ENCODE measurements at places on chromosomes 1 and 21.

DNA sequence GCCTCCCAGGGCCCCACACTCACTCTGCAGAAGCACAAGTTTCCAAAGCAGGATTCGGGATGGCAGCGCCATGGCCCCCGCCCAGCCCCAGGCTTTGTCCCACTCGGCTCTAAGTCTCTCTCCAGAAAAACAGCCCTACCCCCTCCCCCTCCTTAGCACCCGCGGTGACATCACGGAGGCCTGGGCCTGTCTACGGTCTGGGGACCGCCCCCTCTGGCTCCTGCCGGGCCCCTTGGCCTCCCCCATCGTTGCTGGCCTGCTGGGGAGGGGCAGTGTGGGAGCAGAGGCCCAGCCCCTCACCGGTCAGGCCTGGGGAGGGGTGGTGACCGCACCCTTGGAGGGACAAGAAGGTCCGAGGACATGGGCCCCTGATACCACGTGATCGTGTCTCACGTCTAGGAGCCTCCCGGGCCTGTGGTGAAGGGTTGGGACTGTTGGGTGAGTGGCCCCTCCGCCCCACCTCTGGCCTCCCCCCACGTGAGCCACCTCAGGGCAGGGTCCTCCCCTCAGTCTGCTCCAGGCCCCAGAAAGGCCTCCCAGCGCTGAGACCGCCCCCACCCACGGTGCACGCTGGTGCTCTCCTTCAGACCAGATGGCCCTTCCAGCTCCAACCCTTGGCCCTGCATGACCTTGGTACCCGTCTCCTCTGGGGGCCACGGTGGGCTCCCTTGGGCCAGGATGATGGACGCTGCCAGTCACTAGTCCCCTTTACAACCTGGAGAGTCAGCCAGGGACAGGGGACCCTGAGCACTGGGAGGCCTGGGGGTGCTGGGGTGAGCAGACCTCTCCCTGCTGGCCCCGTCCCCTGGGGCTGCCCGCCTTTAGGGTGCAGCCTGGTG lies at the start of gene MXRA8:
MXRA8 (minus strand) TSS at position 123 of the 839 bp plus-strand sequence; CDS start at position 72, 51 bp downstream.
- no peak for DNase-seq

DNA sequence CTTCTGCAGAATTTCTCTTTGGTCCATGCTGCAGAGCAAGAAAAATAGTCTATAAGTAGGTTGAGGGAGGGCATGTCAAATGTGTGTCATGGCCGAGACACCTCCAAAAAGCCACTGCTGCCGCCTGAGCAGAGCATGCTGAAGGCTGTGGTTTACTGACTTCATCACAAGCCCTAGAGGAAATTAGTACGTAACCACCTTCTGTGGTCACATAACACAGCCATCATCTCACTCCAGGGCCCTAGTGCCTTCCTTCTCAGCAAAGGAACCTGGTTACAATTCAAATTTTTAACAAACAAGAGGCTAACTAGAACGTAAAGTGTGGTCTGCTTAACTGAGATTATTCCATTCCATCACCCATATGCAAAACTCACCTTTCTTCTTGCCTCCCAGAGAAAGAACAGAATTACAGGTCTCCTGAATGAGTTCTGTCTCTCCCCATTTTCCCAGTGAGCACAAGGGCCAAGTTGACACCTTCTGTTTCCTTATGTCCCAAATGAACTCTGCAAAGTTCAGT lies at the start of gene PTPN22:
PTPN22 (minus strand) TSS at position 116 of the 517 bp plus-strand sequence.
- DNase-seq, result peak; percentile 92

DNA sequence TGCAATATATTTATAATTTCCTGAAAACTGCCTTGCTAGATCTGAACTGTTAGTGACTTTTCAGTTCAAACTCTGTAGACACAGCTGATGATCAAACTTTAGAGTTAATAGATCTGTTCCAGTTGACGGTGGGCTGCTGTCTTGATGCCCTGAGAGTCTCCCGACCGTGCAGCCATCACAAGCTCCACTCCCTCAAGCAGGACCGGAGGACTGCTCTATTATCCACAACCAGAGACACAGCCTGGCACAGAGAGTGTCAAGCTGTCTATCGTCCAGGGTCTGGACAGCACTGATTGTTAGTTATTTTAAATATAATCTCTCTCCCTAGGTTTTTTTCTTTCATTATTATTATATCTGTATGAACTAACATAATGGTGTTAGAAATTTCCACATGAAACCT lies 8.0 kb downstream of the CHODL start:
- no peak for DNase-seq

DNA sequence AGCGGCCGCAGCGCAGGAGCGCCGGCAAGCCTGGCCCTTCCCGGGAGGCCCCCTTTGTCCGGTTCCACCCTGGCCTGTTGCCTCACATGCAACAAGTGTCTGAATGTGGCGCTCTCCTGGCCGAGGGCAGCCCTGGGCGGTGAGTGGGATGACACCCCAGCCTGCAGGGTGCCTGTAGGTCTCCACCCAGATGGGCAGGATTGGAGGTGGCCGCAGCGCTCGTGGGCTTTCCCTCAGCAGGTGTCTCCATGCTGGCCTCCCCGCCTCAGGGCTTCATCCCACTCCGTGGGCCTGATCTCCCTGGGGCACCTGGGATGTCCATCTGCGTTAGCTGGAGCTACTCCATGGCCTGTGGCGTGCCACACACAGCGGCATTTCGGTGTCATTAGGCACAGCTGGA lies 1.5 kb downstream of the MIB2 start:
- DNase-seq, result no peak

- DNase-seq, result peak; percentile 99
These were observed at the start of gene CD55 for GRCh38 chr1:207321079-207321789. CD55 (plus strand) TSS chr1:207321678; CDS start chr1:207321766, 88 bp downstream.

DNA sequence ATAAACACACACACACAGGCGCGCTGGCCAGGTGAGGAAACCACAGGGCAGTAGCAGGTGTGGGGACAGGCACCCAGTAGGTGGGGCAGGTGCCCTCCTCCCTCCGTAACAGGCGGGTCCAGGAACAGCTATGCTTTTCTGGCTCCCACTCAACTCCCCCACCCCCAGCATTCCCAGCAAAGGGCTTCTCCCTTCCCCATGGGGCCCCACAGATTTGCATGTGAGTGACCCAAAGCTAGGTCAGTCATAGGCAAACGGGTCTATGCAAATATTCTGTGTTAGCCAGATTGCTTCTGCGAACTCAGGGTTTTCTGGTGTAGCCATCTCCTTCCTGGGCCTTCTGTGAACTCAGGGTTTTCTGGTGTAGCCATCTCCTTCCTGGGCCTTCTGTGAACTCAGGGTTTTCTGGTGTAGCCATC lies 114.2 kb downstream of the SIK1 start:
- DNase-seq, result no peak

- no peak for DNase-seq
These were observed 15.2 kb upstream of the GPR153 start for GRCh38 chr1:6275826-6276782.

GRCh38 chr1:25425098-25426085 lies 4.8 kb upstream of the RHCE start:
- peak; percentile 22 for DNase-seq

- DNase-seq, result no peak
These were observed 10.0 kb downstream of the RRP1 start for GRCh38 chr21:43799301-43799840.

DNA sequence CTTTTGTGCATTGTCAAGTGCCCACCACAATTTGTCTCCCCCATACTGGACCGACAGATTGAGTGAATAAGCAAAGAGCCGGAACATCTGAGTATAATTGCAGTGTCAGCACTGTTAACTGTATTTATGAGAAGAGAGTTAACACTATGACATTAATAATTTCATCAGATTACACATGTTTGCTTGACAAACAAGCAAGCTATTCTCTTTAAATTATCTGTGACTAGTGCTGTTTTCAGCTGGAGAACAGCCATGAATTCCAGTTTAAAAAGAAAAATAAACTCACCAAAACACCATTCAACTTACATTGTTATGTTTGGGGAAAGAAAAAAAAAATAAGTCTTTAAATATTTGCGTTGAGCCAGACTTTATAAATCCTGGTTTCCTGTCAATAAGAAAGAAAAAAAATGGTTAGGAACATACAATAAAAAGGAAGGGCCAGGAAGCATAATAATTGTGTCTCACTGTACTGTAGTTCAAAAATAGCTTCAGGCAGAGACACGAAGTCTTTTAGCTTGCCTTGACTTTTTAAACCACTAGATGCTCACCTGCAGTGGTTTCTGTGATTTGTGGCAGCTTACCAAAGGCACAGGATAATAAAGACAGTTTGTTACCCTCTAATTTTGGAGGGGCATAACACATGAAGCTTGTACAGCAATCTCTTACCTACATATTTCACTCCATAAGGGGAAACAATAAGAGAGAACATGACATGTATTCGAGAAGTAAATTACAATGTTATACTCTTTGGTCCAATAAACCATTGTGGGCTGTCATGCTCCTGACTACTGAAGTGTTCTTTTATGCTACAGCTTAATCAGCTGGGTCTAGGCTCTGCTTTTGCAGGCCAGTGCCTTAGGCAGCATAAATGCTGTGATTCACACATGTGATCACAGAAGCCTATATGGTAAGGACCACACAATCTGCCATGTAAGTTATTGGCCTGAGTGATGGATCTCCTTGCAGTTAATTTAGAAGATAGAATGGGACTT lies 302.0 kb upstream of the ADGRL2 start:
- DNase-seq, result no peak

DNA sequence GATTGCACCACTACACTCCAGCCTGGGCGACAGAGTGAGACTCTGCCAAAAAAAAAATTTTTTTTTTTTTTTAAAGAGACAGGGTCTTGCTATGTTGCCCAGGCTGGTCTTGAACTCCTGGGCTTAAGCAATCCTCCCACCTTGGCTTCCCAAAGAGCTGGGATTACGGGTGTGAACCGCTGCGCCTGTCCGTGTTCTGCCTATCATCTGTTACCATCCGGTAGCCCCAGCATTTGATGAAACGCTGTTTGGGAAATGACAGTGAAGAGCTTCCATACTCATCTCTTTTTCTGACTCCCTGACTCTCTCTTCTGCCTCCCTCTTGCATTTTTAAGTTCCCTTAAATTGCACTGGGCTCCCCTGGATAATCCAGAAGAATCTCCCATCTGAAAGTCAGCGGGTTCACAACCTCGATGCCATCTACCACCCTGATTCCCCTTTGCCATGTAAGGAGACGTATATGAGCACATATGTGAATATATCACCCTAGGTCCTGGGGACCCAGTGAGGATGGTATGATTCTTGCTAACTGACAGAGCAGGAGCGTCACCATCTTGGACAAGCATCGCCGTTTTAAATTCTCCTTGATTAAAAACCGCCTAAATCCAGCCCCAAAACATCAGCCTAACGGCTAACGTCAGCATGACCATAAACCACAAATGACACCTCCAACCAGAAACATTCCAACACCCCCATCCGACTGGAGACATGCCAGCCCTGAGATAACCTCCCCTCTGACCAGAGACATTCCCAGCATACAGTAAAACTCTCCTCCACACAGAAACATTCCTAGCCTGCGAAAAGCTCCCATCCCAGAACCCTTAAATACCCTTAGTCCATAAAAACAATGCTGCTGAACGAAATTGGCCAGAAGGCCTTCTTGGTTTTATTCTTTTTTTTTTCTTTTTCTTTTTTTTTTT lies 12.4 kb downstream of the TNFRSF8 start:
- DNase-seq, result no peak

GRCh38 chr1:69985376-69985775 lies 220.0 kb downstream of the LRRC40 start:
- DNase-seq, result no peak

- no peak for DNase-seq
These were observed 31.2 kb upstream of the ZNF678 start for GRCh38 chr1:227532019-227532619.

GRCh38 chr21:32562426-32562825 lies 22.9 kb downstream of the TCP10L start:
- peak; percentile 11 for DNase-seq

DNA sequence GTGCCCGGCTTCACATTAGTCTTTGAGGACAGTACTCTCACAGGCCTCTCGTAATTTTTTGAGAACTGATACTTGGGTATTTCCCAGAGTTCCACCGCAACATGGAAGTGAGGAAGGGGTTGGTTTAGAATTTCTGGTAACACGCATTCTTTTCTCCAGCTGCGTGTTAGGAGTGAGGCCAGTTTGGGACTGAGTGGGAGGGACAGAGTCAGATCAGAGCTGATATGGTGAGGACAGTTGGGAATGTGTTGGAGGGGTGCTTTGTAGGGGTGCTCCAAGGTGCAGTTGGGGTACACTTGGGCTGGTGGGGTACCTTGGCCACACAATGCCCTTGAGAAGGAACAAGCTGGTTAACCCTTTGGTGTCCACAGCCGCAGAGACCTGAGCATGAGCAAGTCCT lies 6.7 kb downstream of the FBXO6 start:
- DNase-seq, result peak; percentile 90

- no peak for DNase-seq
These were observed 34.7 kb upstream of the KHDRBS1 start for GRCh38 chr1:31978843-31979400.

DNA sequence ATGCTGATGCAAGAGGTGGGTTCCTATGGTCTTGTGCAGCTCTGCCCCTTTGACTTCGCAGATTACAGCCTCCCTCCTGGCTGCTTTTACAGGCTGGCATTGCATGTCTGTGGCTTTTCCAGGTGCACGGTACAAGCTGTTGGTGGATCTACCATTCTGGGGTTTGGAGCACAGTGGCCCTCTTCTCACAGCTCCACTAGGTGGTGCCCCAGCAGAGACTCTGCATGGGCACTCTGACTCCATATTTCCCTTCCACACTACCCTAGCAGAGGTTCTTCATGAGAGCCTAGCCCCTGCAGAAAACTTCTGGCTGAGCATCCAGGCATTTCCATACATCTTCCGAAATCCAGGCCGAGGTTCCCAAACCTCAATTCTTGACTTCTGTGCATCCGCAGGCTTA lies 989.0 kb downstream of the PLA2G4A start:
- peak; percentile 3 for DNase-seq

DNA sequence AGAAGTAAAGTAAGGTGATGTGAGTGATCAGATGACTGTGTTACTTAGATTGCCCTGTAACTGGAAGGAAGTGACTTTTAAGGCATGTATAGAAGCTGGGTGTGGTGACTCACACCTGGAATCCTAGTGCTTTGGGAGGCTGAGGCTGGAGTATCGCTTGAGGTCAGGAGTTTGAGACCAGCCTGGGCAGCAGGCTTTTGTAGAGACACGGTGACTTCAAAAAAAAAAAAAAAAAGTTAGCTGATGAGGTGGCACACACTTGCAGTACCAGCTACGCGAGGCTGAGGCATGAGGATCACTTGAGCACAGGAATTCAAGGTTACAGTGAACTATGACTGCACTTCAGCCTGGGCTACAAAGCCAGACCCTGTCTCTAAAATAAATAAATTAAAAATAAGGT lies 2.3 kb upstream of the USP16 start:
- DNase-seq, result peak; percentile 8

DNA sequence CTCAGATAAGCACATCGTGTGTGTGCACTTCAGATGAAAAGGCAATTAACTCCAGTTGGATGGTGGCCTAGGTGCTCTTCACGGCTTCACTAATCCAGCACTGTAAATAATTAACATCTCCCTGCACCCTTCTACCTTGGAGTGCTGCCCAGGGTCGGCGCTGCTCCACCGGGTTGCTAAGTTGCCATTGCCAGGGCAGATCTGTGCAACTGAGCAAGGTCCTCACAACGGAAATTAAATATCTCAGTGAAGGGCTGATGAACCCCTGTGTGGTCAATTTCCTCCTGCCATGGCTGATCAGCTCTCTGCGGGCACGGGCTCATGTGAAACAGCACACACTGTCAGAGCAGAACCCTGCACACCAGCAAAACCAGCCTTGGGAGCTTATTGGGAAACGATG lies 63.2 kb downstream of the SYDE2 start:
- DNase-seq, result no peak

GRCh38 chr1:206608108-206608698 lies 4.1 kb downstream of the EIF2D start:
- DNase-seq, result no peak
